NCI-H1930 (cell line): ENCODE measurements at places on chromosomes 11 and 22.

DNA sequence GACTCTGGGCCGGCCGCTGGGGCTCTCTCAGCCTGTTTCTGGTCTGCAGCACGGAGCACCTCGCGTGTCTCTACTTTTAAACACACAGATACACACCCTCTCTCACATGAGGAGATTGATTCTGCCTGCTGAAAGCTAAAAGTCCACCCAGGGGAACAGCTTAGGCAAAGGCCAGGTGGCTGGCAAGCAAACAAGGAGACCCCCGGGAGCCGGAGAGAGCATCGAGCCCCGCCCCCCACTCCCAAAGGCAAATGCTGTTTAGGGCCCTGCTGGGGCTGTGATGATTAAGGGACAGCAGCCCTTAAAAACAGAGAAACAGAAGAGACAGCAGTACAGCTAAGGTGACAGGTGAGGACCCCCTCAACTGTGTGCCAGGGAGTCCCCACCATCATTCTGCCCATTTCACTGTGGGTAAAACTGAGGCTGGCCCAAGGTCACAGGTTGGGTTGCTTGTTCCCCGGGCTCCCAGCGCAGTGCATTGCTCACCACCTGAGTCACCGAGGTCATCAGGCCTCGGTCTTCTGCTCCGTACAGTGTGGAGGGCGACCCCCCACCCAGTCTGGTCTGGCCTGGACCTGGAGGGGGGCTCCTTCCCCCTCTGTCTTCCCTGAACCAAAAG is 6.8 kb downstream of the CABP7 start:
- DNase-seq: no peak

DNA sequence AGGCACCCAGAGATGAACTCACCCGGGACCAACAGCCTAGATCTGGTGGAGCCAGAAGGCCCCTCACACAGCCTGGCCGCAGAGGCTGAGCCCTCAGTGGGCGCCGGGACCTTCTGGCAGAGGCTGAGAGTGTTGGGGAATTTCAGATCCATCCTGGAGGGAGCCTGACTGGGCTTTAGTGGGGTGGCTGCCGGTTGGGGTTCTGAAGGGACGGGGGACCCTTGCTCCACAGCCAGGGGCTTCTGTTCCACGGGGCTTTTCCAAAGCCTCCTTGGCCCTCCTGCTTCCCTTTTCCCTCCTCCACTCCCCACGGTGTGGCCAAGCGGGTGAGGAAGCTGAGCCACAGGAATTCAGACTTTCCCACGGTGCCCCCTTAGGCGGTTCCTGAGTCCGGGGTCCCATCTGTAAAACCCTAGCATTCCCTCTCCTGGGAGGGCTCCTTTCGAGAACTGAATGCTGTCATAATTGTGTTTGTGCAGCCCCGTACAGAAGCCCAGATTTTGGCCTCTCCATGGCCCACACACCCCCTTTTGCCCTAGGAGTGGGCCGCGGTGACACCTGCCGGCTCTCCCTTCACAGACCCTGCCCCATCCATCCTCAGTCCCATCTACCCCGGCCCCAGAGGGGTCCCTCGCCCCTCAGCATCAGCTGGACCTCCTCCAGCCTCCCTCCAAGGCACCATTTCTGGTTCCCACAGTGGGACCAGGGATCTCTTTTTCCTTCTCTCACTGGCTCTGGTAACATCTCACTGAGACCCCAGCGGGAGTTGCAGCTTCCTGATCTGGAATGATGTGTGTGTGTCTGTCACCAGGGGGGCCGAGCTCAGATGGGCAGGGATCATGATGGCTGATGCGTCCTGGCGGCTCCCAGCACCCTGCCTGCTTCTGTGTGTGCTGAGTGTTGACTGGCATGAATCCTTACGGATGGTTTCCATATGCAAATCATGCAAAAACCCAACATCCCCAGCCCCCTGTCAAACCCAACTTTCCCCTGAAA is 1048.4 kb downstream of the TBC1D22A start:
- DNase-seq: no peak

DNA sequence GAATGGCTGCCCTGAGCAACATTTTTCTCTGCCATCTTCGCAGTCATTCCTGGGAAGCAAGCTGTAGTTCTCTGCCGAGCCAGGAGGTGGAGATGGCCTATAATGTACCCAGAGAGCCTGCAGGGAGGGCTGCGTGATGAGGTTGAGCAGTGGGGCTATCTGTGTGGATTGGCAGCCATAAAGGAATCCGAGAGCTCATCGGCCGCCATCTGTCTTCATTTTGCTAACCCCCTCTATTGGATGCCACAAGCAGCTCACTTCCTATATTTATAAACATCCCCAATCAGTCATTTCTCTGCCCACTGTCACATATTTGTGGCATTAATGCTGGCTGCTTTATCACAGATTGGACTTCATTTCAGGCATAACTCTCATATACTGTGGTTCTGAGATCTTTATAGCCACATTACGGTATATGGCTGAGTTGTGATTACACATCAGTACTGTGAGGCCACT is 209.5 kb downstream of the NTM start:
- peak; percentile 32 for DNase-seq

GRCh38 chr11:11306855-11307254 is 46.2 kb downstream of the CSNK2A3 start:
- DNase-seq: no peak

- no peak for DNase-seq
Observed at GRCh38 chr11:121347813-121348212, 55.2 kb downstream of the SC5D start.

DNA sequence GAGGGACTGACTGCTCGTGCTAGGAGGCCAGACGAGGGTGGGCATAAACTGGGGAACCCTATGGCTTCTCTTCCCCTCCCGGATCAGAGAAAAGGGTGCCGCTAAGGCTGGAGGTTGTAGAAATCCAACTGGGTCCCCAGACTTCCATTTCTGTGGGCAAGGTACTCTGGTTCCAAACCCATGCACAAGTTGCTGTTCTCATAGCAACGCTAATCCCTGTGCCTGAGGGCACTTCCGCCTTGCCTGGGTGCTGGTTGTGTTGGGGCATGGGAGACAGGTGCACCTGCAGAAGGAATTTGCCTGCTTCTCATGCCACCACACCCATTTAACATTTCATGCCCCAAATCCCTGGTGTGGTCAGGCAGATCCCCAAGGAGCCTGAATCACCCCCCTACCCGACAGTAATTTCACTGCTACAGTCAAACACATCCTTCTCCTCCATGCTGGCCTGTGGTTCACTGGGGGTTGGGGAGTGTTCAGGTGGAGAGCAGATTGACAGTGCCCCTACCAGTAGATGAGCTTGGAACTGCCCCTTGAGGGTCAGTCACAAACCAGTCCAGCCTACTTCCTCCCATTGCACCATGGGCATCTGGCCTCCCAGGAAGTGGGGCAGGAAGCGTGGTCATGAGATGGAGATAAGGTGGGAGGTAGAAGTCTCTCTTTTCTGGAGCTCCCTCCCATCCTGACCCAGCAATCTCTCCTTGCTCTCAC is 1.2 kb downstream of the C2CD2L start:
- DNase-seq: no peak

DNA sequence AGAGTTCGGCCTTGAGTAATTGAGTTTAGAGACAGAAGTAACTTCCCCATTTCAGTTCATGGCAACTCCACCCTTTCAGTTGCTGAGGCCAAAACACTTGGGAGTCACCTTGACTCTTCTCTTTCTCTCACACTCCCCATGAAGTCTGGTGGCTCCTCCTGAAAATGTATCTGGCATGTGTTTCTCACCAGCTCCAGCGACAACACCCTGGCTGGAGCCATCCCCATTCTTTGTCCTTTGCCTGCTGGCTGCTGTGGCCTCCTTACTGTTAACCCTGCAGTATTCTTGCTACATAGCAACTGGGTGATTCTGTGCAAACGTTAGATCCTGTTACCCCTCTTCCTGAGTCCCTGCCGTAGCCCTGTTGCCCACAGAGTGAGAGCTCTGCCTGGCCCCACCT is 23.8 kb downstream of the SLC6A5 start:
- no peak for DNase-seq

GRCh38 chr11:11735586-11735985 is 106.2 kb upstream of the USP47 start:
- no peak for DNase-seq

GRCh38 chr11:40133498-40133897 is 1326.0 kb downstream of the LRRC4C start:
- no peak for DNase-seq

DNA sequence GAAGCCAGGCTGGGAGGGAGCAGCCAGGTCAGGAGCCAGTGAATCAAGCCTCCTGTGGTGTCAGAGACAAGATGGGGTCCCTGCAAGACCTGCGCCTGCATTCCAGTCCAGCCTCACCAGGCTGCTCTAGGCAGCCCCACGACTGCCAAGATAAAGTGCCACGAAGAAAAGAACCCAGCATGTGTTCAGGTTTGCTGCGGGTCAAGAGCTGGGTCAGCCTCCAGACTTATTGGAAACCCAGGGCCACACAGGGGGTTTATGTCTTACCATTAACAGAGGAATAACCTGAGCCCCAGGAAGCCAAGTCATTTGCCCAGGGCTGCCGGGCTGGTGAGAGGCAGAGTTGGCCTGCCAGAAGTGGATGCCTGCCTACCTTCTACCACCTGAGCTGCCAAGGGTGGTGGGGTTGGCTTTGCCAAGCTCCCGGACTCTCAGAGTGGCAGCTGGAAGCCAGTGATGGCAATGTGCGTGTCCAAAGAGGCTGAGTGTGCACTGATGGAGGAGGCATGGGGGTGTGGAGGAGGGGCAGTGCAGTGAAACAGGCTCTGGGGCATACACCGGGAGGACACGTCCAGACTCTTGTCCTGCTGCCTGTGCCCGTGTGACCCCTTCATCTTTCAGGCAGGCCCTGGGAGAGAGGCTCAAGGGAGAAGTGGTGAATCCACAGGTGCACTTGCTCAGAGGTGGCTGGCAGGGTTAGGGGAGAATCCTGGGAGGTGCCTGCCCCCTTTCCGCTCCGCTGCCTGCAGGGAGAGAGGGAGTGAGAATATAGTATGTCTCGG is 1.7 kb downstream of the RASD2 start:
- DNase-seq: no peak

DNA sequence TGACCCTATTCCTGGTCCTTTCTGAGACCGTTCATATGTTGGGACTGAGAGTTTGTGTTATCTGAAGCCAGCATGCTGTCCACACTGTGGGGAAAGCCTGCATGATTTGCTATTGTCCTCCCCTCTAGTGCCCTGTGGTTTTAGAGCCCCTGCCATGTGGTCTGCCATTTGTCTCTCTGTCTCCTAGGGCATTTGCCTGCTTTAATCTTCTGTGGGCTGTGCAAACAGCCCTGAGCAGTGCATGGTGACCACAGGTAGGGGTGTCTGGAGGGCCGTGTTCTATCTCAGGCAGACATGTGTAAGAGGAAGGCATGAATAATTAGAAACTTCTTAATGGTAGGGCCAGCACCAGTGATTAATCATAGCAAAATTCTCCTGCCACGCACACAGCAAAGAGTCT is 23.0 kb downstream of the AMPD3 start:
- DNase-seq: no peak

GRCh38 chr22:49370627-49371301 is 456.9 kb downstream of the BRD1 start:
- DNase-seq: no peak

DNA sequence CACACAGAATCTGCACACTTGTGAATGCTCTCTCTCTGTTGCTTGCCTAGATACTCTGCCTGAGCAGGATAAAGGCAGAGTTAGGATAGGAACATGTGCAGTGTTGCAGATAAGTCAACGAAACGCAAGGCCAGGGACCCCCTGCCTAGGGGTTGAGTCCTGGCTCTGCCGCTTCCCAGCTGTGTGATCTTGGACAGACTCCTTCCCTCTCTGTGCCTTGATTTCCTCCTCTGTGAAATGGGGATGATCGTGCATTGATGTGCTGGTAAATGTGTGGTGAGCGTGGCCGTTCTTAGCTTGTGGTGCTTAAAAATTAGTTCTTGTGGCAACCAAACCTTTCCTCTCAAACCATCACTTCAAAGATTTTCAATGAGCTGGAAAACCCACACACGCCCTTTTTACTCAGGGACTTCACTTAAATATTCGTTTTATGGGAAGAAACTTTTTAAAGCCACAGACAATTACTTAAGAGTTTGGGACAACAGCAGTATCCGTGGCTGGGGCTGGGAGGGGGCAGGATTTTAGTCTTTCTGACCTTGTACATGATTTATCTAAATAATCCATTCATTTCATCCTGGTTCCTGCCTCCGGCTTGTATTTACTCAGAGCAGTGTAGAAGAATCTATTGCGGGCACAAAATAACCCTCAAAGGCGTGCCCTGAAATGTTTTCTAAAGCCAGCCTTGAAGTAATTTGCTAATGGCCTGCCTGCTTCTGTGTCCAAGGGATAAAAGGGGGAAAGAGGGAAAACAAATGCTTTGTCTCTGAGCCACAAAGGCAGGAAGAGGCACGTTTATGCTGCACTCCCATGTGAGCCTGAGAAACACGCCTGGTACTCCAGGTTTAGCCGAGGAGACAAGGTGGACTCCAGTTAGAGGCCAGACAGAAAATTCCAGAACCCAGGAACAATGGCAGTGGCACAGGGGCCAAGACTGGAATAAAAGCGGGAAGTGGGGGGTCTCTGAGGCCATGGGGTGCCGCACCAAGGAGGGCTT is 85.0 kb upstream of the CRYBB3 start:
- DNase-seq: no peak

- no peak for DNase-seq
Observed at GRCh38 chr11:5129457-5129877, 8.7 kb downstream of the OR52A5 start.

DNA sequence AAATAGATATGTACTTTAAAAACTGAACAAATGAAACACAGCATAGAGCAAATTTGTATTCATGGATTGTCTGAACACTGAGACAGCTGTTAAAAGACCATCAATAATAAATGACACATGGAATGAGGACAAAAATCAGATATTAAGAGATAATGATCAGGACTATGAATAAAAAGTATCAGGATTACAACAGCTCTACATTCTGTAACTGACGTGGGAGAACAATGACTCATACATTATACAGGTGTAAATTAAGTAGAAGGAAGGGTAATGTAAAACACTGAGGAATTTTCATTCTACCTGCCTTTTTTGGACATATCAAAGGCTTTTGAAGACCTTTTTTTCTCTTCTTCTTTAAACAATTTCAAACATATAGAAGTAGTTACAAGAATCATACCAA is 310.9 kb upstream of the ANO3 start:
- no peak for DNase-seq

DNA sequence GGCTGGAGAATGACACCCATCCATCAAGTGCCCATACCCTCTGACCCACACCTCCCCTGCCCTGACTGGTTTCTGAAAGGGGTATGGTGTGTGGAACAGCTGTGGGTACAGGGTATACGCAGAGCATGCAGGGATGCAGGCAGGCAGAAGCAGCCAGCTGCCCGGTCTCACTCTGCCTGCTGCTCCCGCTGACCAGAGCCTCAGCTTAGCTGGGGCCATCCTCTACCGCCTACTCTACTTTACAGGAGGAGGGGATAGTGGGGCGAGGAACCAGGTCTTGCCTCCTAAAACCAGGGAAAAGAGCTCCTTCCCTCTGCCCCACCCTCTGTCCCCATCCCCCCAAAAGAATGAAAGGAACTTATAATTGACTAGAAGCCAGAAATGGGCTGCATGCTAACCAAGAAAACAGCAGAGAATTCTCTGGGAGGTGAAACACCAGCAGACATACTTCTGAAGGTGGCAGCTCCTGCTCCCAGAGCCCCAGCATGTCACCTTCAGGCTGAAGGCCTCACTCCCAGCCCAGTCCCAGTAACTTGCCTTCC is 13.0 kb upstream of the CHRM4 start:
- DNase-seq: no peak
